ENCODE measurements at places on chromosomes 6 and 20.

GRCh38 chr6:30035784-30036183 is 25.3 kb upstream of the POLR1H start:
- DNase-seq, result no peak

DNA sequence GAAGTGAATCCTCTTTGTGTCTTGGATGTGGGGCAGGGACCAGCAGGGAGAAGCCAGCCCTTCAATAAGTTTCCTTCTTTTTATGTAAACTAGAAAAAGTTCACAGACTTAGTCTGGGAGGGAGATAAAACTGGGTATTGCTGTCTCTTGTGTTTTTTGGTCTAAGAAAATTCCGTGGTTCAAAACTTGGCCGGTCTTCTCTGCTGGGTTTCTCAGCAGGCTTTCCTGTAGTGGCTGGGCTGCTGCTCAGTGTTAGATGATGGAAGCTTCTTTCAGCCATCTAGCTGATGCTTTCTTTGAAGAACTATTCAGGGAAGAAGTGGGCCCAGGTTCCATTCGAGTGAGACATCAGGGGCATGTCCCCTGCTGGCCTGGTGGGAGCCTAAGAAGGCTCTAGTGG is 70.7 kb upstream of the SCP2D1 start:
- no peak for DNase-seq

GRCh38 chr20:16205507-16205906 is 367.7 kb downstream of the KIF16B start:
- no peak for DNase-seq

GRCh38 chr20:32368323-32368722 is 10.2 kb downstream of the ASXL1 start:
- DNase-seq, result no peak
